Chondrocyte (in vitro differentiated cells): ENCODE measurements at places on chromosomes 4 and X. TPM values are rescaled to one million over a fixed set of nuclear protein-coding genes. Genes with fewer than 3 reads are reported as not detected.

FRMD7 gene
- 0.21 to 0.34 TPM (median 0.25 TPM) in 3 replicates for total RNA-seq

RAB40A gene
- total RNA-seq = 0.41 to 0.56 TPM (median 0.45 TPM) in 3 replicates

TCEAL5 gene
- not detected in 3 replicates for total RNA-seq

- no peak for DNase-seq
Observed at GRCh38 chr4:13413729-13414437, 70.3 kb downstream of the RAB28 start.

GRCh38 chr4:84499624-84499982 lies 511 bp upstream of the NKX6-1 start:
- no peak for DNase-seq
